Right ventricle myocardium inferior (tissue), 1 donor: ENCODE measurements at places on chromosomes 4 and X. TPM values are rescaled to one million over a fixed set of nuclear protein-coding genes. Genes with fewer than 3 reads are reported as not detected.

Gene SPANXB1
- not detected for total RNA-seq

DNA sequence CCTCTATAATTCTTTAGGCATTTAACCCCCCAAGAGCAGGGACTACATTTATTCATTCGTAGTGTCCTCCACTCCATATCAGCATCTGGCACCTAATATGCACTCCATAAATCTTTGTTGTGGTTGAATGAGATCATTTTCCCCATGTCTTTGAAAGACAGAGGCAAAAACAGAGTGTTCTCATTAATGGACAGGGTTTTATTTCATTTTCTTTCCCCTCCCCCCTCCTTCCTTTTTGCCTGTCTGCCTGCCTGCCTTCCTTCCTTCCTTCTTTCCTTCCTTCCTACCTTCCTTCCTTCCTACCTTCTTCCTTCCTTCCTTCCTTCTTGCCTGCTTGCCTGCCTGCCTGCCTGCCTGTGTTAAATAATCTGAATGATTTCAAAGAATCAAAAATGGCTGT lies 83.2 kb downstream of the SHROOM3 start:
- no peak for DNase-seq

- no peak for DNase-seq
These were observed 1793.7 kb upstream of the TENM3 start for GRCh38 chr4:180449395-180449956.

- no peak for DNase-seq
These were observed 43.1 kb upstream of the CYP2U1 start for GRCh38 chr4:107888237-107888636.

GRCh38 chr4:99029852-99030251 lies 34.3 kb downstream of the METAP1 start:
- no peak for DNase-seq

DNA sequence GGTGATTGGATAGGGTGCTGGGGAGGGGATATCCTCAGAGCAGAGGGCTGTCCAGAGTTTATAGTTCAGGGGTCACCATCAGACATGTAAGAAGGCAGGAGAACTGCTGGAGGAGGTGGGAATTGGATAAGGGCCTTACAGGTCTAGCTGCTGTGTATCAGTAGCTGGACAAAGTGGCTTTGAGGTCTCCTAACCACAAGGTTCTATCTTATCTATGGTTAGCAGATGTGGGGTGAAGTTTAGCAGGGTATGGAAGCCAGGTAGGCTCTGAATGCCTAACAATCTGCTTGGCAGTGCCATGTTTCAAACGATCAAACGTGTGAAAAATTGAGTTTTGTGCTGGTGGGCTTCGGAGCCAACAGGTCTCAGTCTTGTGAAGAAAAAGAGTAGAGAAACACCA lies 32.1 kb upstream of the MAGEA8 start:
- no peak for DNase-seq

DNA sequence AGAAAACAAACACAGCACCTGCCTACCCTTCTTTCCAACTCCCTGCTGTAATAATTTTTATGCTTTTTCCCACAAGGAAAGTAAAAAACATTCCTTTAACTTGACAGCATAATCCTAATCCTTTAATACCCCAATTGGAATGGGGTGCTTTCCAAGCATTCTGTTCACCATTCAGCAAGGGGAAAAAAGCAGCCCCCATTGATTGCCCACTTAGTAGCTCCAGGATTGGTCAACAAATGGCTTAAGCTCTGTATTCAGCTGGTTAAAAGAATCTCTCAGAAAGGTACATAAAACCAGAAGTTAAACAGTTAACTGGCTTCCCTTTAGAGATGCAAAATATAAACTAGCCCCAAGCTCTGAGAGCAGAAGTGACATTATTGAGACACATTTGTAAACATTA lies 194.8 kb upstream of the ATOH1 start:
- no peak for DNase-seq
